DMS53 (cell line): ENCODE measurements at places on chromosomes 7 and 10.

- DNase-seq: no peak
Measured at GRCh38 chr10:101838416-101838970, 5.1 kb downstream of the KCNIP2 start.

GRCh38 chr10:19367176-19367575, 318.6 kb downstream of the MALRD1 start:
- DNase-seq: no peak

DNA sequence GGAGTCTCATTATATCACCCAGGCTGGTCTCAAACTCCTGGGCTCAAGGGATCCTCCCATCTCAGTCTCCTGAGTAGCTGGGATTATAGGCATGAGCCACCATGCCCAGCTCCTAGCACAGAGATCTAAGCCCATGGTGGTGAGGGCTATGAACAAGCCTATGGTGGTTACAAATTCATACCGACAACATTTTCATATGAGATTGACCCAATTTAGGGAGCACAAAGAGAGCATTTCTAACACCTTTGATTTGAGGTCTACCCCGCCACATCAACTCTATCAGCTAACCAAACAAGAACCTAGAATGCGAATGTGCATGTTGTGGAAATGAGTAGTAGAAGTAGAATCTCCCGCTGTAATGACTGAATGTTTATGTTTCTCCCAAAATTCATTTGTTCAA, 14.2 kb upstream of the PRF1 start:
- no peak for DNase-seq

- no peak for DNase-seq
Measured at GRCh38 chr10:119940487-119940886, 48.0 kb downstream of the SEC23IP start.

GRCh38 chr7:71563276-71563675, 431.3 kb downstream of the GALNT17 start:
- no peak for DNase-seq

- DNase-seq: no peak
Measured at GRCh38 chr7:16172366-16172765, 249.0 kb downstream of the CRPPA start.

DNA sequence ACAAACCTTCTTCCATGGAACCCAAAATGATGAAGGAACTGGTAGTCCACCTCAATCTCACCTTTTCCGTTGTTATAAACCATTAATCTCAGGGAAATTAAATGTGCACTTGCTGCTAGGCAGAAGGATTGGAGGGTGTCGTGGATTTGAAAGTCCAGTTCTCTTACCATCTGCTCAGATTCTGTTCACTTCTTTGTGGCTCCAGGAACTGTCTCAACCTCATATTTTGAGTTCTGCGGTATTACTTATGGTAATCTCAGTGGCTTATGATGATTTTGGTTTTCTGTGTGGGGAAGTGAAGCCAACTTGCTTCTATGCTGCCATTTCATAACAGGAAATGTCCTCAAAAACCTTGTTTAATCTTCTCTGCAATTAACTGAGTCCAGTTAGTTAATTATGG, 136.4 kb downstream of the CDC14C start:
- DNase-seq: no peak

DNA sequence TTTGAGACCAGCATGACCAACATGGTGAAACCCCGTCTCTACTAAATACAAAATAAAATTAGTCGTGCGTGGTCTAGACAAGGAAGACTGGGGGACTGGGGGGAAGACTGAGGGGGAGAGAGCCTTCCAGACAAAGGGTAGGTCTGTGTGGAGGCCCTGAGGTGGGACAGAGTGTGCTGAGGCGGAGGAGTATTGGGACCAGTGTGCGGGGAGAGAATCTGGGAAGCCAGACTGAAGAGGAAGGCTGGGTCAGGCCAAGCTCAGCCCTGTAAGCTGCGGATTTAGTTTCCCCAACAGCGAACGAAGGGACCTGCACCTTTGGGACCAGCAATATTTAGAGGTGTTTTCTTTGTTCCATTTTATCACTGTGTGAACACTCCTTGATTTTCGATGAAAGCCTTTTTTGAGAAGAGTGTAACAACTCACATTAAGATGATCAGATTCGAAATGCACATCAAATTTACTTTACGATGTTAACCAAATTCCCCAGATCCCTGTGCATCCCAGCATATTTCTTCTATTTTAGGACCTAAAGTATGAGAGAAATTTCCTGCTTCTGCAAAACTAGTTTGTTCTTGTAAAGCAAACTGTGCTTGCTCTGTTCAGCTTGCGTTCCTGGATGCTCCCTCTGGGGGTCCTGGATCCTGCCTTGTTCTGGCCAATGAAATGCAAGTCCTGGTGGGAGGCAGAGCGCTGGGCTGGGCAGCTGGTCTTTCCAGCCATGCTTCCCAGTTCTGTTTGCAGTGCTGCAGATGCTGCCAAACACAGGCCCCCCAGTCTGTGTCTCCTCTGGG, 39.4 kb downstream of the PLAU start:
- no peak for DNase-seq

- DNase-seq: no peak
Measured at GRCh38 chr10:86289577-86289868, 77.1 kb downstream of the GRID1 start.

GRCh38 chr10:115063701-115064658, 29.2 kb upstream of the ATRNL1 start:
- DNase-seq: no peak

DNA sequence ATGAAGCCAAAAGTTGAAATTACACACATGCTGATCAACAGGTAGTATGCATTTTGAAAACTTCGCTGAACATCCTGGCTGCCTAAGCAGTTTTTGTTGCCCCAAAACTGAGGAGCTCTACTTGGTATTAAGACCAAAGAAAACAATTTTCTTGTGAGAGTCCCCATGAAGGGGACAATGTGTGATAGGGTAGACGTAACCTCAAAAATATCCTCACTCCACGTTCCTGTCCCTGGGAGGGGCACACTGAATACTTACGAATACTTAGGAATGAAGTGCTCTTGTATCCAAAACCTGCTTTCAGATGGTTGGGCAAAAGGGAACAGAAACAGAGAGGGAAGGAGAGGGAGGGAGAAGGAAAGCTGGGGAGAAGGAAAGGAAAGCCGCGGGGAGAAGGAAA, 24.7 kb downstream of the CCDC6 start:
- DNase-seq: no peak
